Left forelimb (tissue), 1 donor: ENCODE measurements at places on chromosomes 11 and 22.
A peak's percentile ranks its signal among the peaks of the same experiment; 100 is the strongest.

- no peak for DNase-seq
Observed at GRCh38 chr22:49238181-49239141, 589.2 kb downstream of the BRD1 start.

DNA sequence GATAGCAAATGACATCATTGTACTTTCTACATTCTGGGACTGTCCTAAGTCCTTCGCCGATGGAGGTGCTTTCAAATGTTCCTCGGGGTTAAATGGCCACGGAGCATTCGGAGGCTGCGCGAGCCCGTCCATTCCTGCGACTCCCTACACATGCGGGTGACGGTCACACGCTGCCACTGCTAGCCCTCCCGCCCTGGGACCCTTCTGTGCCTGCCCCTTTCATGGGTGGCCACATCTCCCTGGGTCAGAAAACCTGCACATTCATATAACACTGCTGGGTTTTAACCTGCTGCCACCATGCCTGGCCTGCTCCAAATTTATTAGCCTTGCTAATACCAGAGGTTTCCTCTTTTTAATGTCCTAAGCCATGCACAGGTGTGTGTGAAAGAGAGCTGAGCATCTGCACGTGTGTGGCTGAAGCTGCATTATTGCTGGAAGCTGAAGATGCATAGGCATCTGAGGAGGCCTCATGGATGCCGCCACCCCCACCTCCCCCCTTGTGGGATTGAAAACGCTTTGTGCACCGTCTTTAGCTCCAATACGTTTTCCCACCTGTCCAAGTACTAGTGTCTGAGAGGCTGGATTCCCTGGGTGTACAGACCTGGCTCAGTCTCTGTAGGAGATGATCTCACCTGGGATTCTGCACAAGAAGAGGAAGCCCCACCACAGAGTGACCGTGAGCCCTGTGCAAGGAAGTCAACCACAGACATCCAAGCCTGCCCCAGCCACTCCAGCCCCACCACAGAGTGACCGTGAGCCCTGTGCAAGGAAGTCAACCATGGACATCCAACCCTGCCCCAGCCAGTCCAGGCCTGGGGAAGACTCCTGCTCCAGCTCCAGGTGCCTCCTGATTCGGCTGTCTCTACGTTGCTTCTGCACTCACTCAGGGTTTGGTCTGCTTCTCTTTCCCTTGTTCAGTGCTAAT lies 626.4 kb downstream of the BRD1 start:
- DNase-seq: peak; percentile 22

GRCh38 chr11:133618544-133618943 lies 86.2 kb upstream of the OPCML start:
- DNase-seq: no peak

DNA sequence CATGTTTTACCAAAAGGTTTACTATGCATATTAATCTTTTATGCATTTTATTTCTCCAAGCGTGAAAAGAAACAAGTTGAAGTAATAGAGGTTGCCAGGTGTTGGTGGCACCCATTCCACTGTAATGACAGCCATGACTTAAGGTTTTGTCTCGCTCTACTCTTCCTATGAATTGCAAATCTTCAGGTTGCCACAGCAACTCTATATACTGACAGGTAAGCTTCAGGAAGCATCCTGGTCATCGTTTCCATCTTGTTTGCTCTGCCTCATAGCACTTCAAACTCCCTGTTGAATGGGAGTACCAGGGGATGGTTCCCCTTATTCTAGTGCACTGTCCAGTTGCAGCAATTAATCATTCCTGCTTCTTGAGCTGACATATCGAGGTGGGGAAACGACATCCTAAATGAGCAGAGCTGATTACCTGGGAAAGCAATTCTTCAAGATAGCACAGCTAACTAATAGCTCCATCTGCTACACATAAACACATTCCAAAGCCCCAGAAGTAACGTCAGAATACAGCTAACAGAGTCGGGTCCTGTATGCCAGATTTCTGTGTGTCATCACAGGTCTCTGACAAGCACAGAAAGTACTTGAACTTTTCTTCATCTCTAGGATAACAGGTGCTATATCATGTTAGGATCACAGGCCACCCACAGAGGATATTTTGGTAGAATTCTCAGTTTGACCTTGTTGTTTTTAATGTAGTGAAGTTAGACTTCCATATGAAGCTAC lies 80.3 kb downstream of the CADM1 start:
- DNase-seq: no peak

GRCh38 chr11:79062814-79063762 lies 377.7 kb downstream of the TENM4 start:
- DNase-seq: no peak

- DNase-seq: no peak
Observed at GRCh38 chr11:108804511-108804910, 139.6 kb downstream of the DDX10 start.

- DNase-seq: no peak
Observed at GRCh38 chr11:61828379-61828628, 204 bp downstream of the FADS2 start.

- DNase-seq: no peak
Observed at GRCh38 chr11:416757-417621, 2.2 kb upstream of the SIGIRR start.

GRCh38 chr11:1138097-1138496 lies 19.7 kb upstream of the MUC5AC start:
- DNase-seq: no peak

DNA sequence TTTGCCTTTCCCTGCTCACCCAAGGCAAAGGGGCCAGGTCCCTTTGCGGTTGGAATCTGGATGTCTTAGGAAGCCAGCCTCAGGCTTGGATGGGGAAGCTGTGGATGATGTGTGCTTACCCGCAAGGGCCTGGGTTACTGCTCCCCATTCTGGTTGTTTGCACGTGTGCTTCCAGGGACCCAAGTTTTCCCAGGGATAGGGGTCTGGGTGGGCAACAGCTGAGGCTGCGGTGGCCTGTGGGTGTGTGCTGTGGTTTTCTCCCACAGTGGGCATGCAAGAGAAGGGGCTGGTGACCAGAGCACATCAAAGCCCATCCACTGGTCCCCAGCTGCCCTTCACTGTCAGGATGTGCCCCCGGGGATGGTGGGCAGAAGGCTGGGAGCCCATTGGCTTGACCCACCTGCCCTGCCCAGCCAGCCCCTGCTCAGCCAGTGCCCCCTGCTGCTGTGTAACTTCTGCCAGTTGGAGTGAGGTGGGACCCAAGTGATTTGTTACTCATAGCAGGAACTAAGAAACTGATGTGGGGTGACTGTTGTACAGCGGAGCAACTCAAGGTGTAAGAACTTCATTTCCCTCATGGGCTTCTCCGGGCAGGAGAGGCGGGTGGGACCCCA lies 3.3 kb downstream of the CAPN5 start:
- no peak for DNase-seq

- DNase-seq: peak; percentile 55
Observed at GRCh38 chr11:1200611-1201191, 22.2 kb upstream of the MUC5B start.

DNA sequence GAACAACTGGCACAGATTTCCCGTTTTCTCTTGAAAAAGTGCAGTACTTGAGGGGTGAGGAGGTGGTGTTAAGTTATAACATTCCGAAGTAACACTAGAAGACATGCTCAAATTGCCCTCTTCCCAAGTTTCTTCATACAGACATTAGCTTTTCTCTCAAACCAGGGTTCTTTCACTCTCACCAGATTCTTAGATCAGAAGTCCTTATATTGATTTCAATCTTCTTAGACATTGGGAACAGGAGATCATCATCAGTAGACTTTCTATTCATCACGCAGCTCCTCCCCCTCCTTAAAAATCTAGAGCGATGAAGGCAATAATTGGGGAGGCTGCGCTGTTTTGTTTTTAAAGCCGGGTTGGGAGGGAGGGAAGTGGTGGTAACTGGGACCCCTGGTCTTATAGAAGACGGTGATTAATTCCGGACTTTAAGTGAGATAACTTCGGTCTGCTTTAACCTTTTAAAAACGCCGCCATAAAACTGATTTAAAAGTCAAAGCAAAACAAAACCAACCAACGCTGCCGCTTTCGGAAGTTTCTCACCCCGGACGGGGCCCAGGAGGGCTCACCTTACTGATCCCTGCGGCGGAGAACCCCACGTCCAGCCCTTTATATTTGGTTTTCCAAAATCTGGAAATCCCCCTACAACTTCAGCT lies 665 bp downstream of the USP28 start:
- no peak for DNase-seq

DNA sequence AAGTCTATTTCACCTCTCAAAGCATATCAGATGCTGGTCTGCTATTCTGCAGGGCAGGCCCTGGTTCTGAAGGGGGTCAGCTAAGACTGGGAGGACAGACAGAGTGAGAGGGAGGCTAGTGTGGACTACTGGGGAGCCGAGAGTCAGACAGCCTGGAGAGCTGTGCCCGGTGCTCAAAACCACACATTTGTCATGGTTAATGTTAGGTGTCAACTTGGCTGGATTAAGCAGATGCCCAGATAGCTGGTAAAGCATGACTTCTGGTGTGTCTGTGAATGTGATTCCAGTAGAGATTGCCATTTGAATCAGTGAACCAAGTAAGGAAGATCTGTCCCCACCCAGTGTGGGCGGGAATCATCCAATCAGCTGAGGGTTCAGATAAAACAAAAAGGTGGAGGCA lies 102.6 kb downstream of the SNX19 start:
- peak; percentile 46 for DNase-seq

GRCh38 chr22:47290706-47291430 lies 528.4 kb downstream of the TBC1D22A start:
- DNase-seq: peak; percentile 31

- no peak for DNase-seq
Observed at GRCh38 chr11:124892750-124893454, 4.8 kb downstream of the ROBO4 start.

DNA sequence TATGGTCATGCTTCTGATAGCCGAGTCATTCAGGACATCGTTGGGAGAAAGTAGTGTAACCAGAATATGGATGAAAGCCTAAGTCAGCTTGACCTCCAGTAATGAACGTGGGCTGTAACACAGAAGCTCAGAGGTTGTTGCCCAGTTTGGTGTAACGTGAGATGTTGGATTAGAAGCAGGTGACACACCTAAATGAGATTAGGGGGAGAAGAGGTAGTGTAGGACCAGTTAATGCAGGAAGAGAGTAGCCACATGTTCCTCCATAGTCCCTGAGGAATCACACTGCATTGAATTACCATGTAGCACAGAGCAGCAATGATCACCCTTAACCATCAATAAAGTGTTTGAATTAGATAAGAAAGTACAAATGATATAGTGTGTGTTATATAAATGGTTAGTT lies 20.4 kb downstream of the FBXO7 start:
- no peak for DNase-seq

GRCh38 chr22:36612458-36612857 lies 83.5 kb upstream of the EIF3D start:
- no peak for DNase-seq

- DNase-seq: no peak
Observed at GRCh38 chr11:73292525-73292894, 15.6 kb upstream of the ARHGEF17 start.

DNA sequence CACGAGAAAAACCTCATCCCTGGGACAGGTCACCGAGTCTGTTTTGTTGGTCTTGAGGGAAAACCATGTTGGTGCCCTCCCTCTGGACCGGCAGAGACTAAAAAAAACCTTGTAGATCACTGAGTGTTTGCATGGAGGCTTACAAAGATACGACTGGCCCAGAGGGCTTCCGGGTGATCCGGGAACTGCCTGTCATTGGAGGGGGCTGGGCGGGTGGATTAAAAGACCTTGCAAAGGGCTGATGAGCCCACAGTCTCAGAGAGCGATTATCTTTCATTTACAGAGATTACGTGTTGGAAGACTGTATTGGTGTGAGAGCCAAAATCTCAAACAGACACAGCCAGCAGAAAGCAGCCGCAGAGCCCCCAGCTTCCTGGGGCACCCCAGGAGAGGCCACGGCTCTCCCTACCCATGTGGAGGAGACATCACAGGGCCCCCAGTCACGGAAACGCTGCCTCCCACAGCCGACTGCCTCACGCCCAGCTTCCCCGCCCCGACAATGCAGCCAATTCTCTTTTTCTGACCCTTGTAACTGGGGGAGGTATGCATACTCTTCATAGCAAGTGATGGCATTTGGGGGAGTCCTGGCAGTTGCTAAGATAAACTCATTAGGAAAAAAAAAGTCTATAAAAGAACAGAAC lies 426.4 kb downstream of the CTTN start:
- no peak for DNase-seq

DNA sequence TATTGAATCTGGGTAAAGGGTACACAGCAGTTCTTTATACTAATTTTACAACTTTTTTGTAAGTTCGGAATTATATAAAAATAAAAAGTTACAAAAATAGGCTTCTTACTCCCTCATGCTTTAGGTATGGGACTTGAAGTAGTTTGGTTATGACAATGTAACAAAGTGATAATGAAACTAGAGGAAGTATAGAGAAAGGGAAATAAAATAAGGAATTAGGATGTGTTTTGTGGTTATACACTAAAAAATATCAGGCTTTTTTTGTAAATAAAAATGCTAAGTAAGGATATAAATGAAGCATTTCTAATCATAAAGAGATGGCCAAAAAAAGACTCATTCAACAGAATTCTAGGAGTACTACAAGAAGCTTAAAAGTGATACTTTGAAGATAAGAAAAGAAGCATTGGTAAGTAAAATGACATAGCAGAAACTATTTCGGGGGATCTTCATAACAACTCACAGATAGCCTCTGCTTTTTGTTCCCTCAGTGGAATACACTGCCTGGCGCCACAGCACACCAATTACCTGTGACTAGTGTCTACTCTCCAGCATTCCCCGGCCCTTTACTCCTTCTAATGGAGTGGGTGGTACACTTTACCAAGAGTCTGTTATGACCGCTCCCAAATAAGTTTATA lies 322.7 kb upstream of the PITPNB start:
- DNase-seq: no peak

DNA sequence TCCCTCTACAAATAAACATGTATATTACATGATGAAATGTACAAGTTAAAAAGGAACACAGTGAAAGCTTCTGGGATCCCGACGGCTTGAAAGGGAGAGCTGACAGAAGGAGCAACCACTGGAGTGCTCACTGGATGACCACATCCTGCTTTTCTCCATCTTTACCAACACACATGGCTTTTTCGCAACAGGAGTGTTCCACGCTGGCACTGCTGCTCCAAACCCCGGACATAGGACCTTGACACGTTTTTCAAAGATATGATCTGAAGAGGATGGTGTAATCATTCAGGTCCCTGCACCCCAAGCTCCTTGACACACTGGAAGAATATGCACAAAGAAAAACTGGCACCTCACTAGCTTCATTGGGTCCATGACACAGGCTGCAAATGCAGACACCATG lies 121.9 kb downstream of the LARGE1 start:
- DNase-seq: no peak

DNA sequence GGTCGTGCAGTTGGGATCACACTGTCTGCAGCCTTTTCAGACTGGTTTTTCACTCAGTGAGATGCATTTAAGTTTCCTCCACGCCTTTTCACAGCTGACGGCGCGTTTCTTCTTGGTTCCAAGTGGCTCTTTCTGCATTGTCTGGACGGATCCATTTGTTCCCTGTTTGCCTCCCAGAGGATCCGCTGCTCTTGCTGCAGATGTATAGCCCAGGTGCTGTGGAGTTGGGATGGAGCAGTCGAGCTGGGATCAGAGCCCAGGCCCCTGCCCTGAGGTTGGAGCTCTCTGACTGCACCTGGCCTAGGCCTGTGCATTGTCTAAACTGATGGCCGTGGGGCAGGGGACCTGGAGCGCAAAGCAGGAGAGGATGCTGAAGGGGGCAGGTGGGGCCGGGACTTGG lies 51.6 kb downstream of the PARVB start:
- peak; percentile 80 for DNase-seq

GRCh38 chr11:124551189-124551588 lies 7.7 kb upstream of the OR8B12 start:
- no peak for DNase-seq
